Fibroblast of lung (primary cell): ENCODE measurements at places on chromosomes 16 and 17.
A peak's percentile ranks its signal among the peaks of the same experiment; 100 is the strongest.

DNA sequence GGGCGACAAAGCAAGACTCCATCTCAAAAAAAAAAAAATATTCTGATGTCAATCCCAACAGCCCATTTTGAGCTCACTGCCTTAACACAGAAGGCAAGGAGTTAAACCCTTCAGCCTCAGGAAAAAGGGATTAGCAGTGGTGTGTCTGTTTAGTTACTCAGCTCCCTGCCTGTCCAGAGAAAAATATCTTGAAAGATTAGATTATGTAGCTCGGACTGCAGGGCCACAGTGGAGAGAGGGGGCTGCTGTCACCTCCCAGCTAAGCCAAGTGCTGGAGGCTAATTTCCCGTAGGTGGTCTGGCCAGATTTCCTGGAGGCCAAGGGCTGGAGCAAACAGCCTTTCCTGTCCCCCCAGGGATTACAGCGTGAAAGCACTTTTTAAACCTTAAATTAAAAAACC, 50.3 kb downstream of the C16orf95 start:
- no peak for DNase-seq

- no peak for DNase-seq
These were observed 122.7 kb downstream of the RGS9 start for GRCh38 chr17:65259696-65260485.

GRCh38 chr17:40342504-40343218, 21.9 kb downstream of the GJD3 start:
- DNase-seq = no peak

GRCh38 chr17:32658470-32659418, 172.0 kb downstream of the CDK5R1 start:
- no peak for DNase-seq

- DNase-seq = no peak
These were observed 189.3 kb upstream of the TNRC6C start for GRCh38 chr17:77769215-77769614.

GRCh38 chr16:35431829-35432663, 1972.6 kb downstream of the TP53TG3F start:
- no peak for DNase-seq

DNA sequence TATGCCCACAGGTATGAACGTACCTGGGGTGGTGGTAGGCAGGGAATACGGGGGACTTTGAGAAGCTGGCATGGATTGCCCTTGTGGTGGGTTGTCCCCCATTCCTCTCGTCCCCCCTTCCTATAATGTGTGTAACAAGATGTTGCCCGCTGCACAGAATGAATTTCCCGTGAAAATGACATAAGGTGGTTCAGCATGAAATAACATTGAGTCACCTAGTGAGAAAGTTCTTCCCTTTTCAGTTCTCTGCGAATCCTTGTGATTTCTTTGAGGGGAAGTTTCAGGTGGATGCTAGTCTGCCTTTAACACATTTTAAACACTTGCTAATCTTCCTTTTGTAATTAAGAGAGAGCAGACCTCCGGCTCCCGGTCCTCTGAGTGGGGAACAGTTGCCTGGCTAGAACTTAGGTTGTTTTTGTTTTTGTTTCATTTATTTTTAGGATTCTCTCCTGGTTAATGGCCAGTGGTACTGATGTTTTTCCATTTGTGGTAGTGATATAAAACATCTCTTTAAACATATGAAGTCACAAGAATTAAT, 58.9 kb downstream of the RAP1GAP2 start:
- peak; percentile 16 for DNase-seq

DNA sequence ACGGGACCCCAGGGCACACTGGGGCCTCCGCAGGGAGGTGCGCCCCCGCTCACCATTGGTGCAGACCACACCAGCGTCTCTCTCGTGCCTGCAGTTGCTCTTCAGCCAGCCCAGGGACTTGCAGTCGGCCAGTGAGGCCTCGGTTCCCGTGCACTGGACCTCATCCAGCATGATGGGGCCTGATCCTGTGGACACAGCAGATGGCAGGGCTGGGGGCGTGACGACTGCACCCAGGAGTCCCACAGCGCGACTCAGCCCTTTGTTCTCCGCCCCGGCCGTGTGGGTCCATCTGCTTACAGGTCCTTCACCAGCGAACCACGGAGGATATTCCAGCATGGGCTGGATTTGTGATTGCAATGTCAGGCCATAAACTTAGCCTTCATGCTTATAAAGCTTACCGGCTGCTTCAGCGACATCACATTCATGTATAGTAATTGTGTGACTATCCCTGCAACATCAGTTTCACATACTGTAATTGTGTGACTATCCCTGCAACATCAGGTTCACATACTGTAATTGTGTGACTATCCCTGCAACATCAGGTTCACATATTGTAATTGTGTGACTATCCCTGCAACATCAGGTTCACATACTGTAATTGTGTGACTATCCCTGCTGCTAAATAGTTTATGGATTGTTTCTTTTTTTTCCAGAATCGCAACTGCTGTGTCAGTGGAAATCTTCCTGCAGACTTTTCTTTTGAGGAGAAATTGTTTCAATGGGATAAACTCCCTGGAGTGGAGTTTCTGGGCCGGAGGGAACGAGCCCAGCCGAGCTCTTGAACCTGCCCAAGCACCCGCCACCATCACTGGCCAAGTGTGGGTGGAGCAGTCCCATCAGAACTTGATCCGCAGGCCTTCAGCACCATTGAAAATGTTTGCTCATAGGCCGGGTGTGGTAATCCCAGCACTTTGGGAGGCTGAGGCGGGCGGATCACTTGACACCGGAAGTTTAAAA, 4.8 kb downstream of the LGALS3BP start:
- DNase-seq = peak; percentile 92

DNA sequence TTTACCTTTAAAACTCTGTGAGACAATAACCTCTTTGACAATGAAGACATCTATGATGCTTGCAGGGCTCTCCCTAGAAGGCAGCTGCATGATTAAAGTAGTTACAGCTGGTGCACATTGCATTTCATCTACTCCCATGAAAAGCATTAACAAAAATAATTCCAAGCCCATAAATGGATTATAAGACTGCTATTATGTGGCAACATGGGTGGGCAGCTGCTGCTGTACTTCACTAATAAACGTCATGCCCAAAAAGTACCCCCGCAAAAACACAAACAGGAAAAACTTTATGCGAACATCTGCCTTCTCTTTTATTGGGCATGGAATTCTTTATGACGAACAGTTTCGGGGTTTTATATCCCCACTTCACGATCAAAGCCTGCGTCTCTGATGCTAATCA, 224.9 kb downstream of the CA10 start:
- DNase-seq = no peak
